ENCODE measurements at places on chromosomes 11 and 22.

DNA sequence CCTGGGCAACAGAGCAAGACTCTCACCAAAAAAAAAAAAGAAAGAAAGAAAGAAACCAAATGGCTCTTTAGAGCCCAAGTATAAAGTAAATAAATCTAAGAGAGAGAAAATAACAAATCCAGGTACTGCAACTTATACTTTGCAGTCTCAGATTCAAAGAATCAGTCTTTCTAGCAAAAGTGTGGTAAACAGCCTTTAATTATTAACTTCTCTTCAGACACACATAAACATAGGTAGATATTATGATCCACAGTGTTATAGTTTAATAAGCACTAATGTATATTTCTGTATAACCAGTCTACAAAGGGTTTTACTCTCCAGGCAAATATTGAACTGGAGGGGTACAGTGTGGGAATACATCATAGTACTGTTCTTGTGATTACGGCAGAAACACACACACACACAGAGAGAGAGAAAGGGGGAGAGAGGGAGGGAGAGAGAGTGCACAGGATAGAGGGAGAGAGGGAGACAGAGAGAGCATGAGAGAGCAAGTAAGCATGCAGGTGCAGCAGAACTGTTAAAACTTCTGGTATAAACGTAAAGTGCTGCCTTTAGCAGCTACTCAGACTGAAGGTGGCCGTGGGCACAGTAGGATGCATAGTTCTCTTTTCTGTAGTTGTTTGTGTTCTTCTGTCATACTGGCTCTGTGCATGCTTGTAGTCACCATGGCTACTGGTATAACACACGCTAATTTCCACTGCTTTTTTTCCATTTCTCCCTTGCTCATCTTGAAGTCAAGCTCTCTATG lies 32.3 kb downstream of the MTMR2 start:
- no peak for DNase-seq

DNA sequence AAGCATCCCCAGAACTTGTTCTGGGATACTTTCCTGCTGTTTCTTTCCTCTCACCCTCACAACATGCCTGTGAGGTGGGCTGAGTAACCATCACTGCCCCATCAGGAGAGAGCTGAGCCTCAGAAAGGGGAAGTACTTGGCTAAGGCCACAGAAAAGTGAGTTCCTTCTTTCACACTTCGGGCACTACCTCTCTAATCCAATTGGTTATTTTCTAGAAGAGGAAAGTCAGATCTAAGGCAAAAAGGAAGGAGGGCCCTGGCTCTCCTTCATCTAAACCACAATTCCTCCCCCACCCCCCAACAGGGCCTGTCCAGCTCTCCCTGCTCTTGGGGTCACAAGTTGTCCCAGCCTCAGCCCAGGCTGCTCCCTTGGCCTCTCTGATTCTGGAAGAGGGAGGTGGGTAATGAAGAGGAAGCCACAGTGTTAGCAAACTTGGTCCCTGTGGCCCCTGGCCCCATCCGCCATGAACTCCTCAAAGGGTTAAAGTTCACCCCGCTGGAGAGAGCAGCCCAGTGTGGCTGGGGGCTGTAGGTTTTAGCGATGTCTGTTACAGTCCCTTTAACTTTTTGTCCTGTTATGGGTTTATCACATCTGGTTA lies 34.0 kb downstream of the SLC22A12 start:
- DNase-seq: no peak

GRCh38 chr11:119421941-119422808 lies 797 bp downstream of the THY1 start:
- no peak for DNase-seq

DNA sequence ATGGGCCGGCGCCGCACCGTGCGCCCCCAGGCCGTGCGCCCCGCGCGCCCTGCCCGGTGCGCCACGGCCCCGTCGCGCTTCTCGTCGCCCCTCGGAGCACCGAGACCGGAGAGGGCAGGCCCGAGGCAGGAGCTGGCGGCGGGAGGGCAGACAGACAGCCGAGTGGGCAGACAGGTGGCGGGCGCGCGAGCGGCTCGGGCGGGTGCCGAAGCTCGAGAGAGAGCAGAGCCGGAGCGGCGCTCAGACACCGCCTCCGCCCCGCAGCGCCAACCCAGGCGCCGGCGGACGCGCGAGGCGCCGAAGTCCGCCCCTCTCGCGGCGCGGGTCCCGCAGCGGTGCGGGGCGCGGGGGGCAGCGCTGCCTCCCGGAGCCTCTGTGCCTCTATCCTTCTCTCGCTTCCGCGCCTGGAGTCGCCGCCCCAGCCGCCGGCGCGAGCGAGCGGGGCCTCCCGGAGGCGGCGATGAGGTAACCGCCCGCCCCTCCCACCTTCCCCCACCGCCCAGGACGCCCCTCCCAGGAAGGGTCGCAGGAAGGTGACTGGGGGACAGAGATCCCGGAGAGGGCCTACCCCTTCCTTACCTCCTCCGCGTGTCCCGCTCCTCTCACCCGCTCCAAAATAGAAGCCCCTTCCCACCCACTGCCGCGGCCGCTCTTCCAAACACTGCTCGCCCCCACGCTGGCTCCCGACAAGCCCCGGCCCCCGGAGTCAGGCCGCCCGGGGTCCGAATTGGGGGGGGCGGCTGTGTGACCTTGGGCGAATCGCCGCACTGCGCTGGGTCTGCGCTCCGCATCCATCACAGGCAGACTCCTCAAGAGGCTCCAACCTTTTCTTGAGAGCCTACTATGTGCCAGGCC lies at the start of gene RASL10A:
RASL10A (minus strand) TSS at position 412 of the 855 bp plus-strand sequence. CDS start 451 bp downstream, outside the sequence.
- DNase-seq: peak; percentile 69

DNA sequence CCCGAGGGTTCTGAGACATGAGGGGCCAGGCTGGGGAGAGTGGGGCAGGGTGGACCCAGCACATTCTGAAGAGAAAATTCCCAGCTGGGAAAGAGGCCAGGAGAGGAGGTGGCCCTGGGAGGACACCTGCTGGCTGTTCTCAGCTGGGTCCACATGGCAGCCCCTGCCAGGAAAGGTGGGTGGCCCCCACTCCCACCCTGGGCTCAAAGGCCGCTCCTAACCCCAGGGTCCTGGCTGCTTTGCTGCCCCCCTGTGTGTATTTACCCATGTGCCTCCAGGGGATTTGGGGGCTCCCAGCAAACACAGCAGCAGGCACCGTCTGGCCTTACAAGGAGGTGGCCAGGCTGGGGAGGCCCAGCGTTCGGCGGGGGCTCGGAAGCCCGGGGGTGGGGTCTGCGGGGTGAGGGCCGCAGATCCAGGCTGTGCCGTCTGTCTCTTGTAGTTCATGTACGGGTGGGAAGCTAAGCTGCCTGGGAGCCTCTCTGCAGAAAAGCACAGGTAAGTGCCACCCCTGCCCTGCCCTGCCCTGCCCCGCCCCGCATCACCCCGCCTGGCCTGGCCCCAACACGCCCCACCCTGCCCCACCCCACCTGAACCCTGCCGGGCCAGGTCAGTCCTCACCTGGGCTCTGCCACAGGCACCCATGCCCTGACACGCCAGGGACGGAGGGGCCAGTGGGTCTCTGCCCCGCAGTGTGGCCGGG lies 10.6 kb downstream of the MUC5B start:
- DNase-seq: peak; percentile 33

All from H1 (cell line).